ENCODE measurements at places on chromosomes 3 and 15.

DNA sequence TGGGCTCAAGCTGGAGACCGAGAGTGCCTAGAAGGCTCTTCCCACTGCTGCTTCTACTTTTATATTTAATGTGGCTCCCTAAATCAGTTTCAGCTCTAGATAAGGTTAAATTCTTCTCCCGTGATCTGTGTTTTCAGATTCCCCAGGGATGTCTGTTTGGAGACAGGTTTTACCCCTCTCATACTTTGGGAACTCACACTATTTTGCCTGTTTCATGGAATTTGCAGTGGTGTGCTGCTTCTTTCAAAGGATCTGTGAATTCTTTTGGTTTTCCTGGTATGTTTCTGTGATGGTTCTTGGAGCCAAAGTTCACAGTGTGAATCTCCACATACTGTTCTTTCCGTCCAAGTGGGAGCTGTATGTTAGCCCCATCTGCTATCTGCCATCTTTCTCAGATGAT lies 238.3 kb upstream of the SLITRK3 start:
- DNase-seq: no peak

- no peak for DNase-seq
These were observed 334.9 kb downstream of the TBC1D5 start for GRCh38 chr3:17407576-17407975.

- DNase-seq: no peak
These were observed 1006.7 kb upstream of the ALCAM start for GRCh38 chr3:104360038-104360437.

GRCh38 chr3:188769831-188770230 lies 401.9 kb upstream of the TPRG1 start:
- no peak for DNase-seq

DNA sequence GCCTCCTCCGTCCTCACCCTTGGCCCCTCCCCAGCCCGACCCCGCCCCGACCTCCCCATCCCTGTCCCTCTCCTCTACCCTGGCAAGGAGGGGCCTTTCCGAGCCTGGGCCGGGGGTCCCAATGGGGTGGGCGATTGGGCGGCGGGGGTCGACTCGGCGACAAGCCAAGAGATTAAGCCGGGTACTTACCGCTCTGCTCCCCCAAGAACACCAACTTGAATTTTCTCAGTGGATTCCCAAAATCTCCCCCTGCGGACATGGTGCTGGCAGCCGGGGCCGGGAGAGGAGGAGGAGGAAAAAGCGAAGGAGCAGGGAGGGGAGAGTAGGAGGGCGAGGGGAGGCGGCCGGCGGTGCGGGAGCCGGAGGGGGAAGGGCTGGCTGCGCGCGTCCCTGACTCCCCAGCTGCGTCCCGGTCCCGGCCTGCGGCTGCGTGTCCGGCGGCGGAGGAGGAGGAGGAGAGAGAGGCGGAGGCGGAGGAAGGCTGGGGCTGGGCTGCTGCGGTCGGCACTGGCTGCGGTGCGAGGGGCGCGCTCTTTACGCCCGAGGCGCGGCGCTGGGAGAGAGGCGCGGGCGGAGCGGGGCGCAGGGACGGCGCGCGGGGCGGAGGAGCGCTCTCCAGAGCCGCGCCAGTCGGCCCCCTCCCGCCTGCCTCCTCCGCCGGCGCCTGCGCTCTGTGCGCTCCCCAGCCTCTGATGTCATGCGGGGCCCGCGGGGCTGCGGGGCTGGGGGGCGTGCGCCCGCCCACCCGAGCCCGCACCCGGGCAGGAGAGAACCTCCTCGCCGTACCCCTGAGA lies at the start of gene RAB6B:
Gene RAB6B (minus strand): TSS at position 675 of the 794 bp plus-strand sequence. CDS start 416 bp downstream, at position 259.
- no peak for DNase-seq

- no peak for DNase-seq
These were observed 398.9 kb upstream of the THBS1 start for GRCh38 chr15:39181940-39182339.

- DNase-seq: no peak
These were observed 6.6 kb upstream of the ZNF148 start for GRCh38 chr3:125381743-125382142.

DNA sequence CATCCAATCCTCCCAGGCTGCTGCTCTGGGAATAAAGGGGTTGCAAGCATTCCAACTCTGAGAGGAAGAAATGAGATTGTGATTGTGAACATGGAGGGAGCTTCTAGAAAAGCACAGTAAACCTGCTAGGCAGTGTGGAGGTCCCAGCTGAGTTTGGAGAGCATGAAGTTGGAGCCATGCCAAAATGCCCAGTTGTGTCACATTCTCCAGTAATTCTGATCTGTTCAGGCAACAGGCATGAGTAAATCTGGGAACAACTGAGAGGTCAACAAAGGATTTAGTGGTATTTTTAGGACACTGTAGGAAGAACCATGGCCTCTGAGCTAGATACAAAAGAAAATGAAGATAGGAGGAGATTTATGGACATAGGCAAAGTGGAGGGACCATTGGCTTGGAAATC lies 74.7 kb downstream of the CYP19A1 start:
- no peak for DNase-seq

DNA sequence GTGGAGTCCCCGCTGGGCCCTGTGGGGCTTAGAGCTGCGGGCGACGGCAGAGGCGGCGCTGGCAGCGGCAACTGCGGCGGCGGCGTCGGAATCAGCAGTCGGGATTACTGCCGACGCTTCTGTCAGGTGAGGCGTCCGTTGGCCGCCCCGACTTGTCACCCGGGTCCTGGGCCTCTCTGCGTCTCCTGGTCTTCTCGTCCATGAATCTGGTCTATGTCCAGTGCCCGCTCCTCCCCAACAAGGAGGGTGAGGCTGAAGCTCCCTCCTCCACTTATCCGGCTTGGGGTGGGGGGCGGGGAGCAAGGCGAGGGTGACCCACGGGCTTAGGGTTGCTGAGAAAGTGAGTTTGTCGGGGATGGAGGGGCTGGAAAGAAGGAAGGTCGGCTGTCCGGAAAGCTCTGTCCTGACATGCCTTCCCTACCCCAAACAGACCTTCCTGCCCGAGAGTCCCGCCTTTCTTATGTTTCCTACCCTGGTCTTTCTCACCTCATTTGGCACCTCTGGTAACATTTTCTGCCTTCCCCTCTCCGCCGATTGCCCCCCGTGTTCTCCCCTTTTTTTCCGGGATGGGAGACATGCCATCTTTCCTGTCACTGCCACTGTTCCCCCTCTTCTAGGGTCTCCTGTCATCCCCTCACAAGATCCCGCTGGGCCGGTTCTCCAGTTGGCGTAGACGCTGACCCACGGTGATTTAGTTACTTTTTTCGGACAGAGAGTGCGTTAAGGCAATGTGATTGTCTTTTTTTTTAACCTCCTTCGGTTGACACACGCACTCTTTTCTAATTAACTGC lies 520 bp downstream of the ZNF654 start:
- DNase-seq: no peak

- DNase-seq: no peak
These were observed 34.6 kb downstream of the MCTP2 start for GRCh38 chr15:94265982-94266381.

DNA sequence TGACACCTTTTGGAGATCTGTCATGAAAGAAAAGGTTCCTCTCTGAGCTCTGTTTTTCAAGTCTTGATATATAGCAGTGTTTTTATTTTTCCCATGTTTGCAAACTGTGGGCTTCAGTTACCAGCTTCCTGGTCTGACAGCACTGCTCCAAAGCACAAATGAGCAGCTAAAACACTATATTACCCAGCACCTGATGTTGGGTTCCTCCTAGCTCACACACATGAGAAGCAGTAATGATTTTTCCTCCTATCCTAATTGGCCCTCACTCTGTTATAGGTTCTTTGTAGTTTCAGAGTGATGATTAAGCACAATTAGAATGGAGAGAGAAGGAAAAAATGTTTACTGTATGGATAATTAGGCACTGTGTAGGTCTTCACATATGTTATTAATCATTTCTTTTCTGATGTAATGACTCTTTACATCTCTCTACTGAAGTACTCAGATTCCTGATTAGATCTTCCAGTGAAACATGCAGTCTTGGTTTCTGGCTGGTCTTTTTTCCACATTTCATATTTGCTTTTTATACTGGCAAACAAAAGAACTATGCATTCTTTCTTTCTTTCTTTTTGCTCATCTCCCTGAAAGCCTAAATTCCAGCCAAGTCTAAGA lies 939.7 kb downstream of the NSUN3 start:
- DNase-seq: no peak

- no peak for DNase-seq
These were observed 137.7 kb downstream of the IGF1R start for GRCh38 chr15:98785807-98786621.

DNA sequence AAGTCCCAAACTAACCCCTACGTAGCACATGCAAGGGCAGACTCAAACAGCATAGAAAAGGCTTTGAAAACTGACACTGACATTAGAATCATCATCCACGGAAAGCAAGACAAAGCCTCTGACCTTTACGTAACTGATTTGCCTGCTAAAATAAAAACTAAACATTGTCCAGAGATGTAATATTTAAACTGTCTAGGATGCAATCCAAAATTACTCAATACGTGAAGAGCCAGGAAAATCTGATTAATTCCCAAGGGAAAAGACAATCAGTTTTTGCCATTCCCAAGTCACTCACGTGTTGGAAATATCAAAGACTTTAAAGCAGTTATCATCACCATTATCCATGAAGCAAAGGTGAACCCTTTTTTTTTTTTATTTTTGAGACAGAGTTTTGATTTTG lies 13.3 kb upstream of the IQCF1 start:
- DNase-seq: no peak

DNA sequence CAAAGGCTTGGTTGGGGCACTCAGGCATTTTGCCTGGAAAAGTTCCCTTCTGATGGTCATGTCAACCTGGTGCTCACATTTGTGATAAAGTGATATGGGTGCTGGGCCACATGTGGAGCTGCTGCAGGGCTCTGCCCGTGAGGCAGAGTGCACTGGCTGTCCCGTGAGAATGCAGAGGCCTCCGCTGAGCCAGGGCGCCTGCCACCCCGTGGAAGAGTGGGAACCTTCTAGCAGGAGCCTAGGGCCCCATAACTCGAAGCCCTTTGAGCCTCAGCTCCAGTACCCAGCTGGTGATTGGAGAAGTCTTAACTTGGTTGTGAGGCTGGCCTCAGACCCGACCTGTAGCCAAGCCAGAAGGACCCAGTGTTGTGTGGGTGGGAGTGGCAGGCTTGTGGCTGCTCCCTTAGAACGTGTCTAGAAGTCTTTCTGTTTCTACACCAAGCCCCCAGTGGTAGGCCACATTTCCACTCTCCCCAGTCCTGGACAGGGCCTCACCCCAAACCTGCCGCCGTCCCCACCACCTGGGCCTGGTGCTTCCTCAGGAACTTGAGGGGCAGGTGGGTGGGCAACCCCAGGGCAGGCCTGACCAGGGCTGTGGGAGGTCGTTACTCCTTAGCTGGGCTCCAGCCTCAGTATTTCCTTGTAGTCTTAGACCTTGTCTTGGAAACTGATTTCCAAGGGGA lies 19.7 kb downstream of the SEC61A1 start:
- no peak for DNase-seq

GRCh38 chr15:85964471-85964870 lies 115.2 kb upstream of the AGBL1 start:
- no peak for DNase-seq

DNA sequence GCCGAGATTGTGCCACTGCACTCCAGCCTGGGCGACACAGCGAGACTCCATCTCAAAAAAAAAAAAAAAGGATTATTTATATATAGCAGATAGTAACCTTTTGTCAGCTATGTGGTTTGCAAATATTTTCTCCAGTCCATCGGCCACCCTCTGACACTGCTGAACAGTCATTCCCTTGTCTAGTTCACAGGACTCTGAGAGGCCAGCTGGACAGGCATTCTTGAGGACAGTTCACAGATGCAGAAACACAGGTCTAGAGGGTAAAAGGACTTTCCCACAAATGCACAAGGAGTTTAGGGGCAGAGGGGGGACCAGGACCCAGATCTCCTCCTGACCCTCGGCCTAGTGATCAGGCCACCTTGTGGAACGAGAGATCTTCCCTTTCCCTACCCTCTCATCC lies 7.5 kb upstream of the TMEM40 start:
- no peak for DNase-seq

DNA sequence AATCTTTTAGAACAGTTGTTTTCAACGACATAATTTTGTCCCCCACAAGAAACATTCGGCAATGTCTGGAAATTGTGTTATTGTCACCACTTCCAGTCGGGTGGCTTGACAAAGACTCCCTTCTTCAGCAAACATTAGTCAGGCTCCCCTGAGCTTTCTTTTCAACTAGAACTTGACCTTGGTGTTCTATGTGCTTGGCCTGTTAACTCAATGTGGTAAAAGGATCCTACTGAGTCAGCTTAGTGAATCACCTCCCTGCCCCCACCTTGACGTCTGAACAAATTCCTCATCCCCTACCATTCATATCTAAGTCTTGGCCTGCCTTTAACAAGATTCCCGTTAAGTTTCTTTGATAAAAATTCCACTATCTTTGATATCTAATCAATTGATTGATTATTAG lies 465.0 kb upstream of the ROBO1 start:
- DNase-seq: no peak

DNA sequence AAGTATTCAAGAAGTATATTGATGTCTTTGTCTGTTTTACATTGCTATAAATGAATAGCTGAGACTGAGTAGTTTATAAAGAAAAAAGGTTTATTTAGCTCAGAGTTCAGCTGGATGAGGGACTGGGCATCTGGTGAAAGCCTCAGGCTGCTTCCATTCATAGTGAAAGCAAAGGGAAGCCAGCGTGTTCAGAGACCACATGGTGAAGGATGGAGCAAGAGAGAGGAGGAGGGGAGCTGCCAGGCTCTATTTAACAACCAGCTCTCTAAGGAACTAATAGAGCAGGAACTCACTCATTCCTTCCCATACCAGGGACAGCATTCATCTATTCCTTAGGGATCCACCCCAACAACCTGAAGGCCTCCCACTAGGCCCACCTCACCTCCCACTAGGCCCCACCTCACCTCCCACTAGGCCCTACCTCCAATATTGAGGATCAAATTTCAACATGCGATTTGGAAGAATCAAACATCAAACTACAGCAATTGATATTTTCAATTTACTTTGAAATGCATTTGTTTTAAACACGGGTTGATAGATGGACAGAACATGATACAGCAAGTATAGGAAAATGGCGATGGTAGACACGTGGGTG lies 167.5 kb upstream of the HES1 start:
- DNase-seq: no peak

DNA sequence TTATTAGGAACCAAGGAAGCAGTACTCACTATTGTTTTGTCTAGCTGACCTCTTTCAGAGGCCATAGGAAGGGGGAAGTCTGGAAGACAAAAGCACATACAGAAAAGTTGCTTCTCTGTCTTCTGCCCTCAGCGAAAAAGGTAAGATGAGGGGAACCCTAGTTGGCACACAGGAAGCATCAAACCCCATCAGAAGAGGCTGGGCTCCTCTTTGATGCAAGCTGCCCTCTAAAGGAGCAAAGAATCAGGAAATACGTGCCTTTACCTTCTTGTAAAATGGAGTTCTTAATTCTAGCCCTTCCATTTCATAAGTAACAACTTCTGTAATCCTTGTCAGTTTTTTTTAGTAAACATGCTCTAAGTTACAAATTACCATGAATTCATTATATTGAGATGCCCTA lies 12.5 kb downstream of the SPINK8 start:
- no peak for DNase-seq

GRCh38 chr15:79357566-79357965 lies 46.7 kb downstream of the TMED3 start:
- no peak for DNase-seq

GRCh38 chr3:16993227-16993626 lies 108.5 kb downstream of the PLCL2 start:
- no peak for DNase-seq

- no peak for DNase-seq
These were observed 5.4 kb upstream of the IREB2 start for GRCh38 chr15:78432664-78433063.

Data from effector memory CD4-positive, alpha-beta T cell (primary cell).